Stomach (tissue), 19 donors: ENCODE measurements at places on chromosomes 11 and 22. TPM values are rescaled to one million over a fixed set of nuclear protein-coding genes. Genes with fewer than 3 reads are reported as not detected.

- DNase-seq, result no peak
- H3K36me3 ChIP-seq, result no peaks in the 10 kb centered on the region
- no peak overlapping the region for H3K4me3 ChIP-seq
- H3K27ac ChIP-seq, result no peak overlapping the region
- peaks cover 37% of the 10 kb centered on the region for H3K27me3 ChIP-seq
- no peaks in the 10 kb centered on the region for H3K4me1 ChIP-seq
Measured at GRCh38 chr11:67700548-67701262, 26.3 kb upstream of the ALDH3B2 start.

GRCh38 chr11:13669544-13670488 is 1.3 kb downstream of the FAR1 start:
- DNase-seq, result no peak
- H3K27ac ChIP-seq, result peak overlapping the region; percentile 98
- peak overlapping the region; percentile 99 for H3K4me3 ChIP-seq
- no peaks in the 10 kb centered on the region for H3K27me3 ChIP-seq
- no peaks in the 10 kb centered on the region for H3K36me3 ChIP-seq

- no peaks in the 10 kb centered on the region for H3K4me1 ChIP-seq
- H3K4me3 ChIP-seq, result no peak overlapping the region
- no peaks in the 10 kb centered on the region for H3K36me3 ChIP-seq
- no peak overlapping the region for H3K27ac ChIP-seq
- no peak for DNase-seq
Measured at GRCh38 chr11:88626216-88626615, 288.7 kb upstream of the CTSC start.

DNA sequence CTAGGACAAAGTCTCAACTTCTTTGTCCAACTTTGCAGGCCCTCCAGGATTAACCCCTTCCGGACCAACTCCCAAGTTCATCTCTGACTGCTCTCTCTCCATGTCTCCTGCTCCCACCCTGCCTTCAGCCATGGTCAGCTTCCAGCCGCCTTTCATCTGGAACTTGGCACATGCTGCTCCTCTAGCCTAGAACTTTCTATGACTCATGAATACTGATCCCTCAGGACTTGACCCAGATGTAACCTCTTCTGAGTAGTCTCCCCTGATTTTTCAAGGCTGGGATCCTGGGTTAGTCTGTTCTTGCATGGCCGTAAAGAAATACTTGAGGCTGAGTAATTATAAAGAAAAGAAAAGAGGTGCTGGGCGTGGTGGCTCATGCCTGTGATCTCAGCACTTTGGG is 5.2 kb upstream of the SLC15A3 start:
- no peaks in the 10 kb centered on the region for H3K27me3 ChIP-seq
- no peak overlapping the region for H3K27ac ChIP-seq
- no peaks in the 10 kb centered on the region for H3K36me3 ChIP-seq

GRCh38 chr11:73324665-73325035 is 16.6 kb downstream of the ARHGEF17 start:
- no peak for DNase-seq
- peak overlapping the region; percentile 88 for H3K27ac ChIP-seq
- no peaks in the 10 kb centered on the region for H3K27me3 ChIP-seq
- no peak overlapping the region for H3K4me3 ChIP-seq

GRCh38 chr11:13415201-13415600 is 47.8 kb downstream of the BTBD10 start:
- no peaks in the 10 kb centered on the region for H3K4me1 ChIP-seq
- DNase-seq, result no peak
- no peak overlapping the region for H3K27ac ChIP-seq
- peaks cover 53% of the 10 kb centered on the region for H3K36me3 ChIP-seq
- H3K27me3 ChIP-seq, result no peaks in the 10 kb centered on the region
- H3K4me3 ChIP-seq, result no peak overlapping the region

- H3K4me1 ChIP-seq, result peaks cover 12% of the 10 kb centered on the region
- no peak for DNase-seq
Measured at GRCh38 chr11:130318031-130318673, 3.4 kb upstream of the ZBTB44 start.

- H3K27ac ChIP-seq, result no peak overlapping the region
- peak; percentile 18 for DNase-seq
- H3K4me3 ChIP-seq, result no peak overlapping the region
- peaks cover 40% of the 10 kb centered on the region for H3K27me3 ChIP-seq
Measured at GRCh38 chr22:48896766-48897644, 930.7 kb downstream of the BRD1 start.

DNA sequence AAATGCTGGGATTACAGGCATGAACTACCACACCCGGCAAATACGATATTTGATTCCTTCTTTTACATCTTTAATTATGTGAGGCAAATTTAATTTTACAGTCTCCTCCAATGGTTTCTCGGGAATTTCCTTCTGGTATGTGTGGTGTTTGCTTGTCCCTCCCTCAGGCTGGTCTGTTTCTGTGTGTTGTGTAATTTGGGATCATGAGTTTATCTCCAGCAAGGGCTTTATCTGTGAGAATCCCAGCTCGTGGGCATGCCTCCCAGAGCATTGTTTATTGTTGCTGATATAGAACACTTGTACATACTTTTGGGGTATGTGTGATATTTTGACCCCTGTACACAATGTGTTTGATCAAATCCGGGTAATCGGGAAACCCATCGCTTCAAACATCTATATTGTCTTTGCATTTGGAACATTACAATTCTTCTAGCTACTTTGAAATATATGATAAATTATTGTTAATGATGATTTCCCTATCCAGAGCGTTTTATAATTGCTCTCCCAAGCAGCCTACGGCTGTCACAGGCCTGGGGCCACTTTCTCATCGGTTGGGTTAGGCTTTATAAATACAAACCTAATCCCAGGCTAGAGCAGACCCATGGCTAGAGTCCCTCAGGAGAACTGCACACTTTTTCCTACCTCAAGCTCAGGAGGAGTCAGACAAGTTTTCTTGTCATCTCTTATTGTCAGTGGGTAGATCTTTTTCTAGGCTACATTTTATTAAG is 15.0 kb upstream of the PRR5 start:
- no peaks in the 10 kb centered on the region for H3K27me3 ChIP-seq
- H3K27ac ChIP-seq, result no peak overlapping the region
- H3K4me3 ChIP-seq, result no peak overlapping the region
- no peaks in the 10 kb centered on the region for H3K36me3 ChIP-seq
- peaks cover 37% of the 10 kb centered on the region for H3K4me1 ChIP-seq
- no peak for DNase-seq

GRCh38 chr11:120272303-120272702 is 32.4 kb downstream of the POU2F3 start:
- H3K27ac ChIP-seq, result no peak overlapping the region
- no peak for DNase-seq
- no peaks in the 10 kb centered on the region for H3K4me1 ChIP-seq
- H3K4me3 ChIP-seq, result no peak overlapping the region

- H3K27ac ChIP-seq, result no peak overlapping the region
- no peaks in the 10 kb centered on the region for H3K4me1 ChIP-seq
- DNase-seq, result peak; percentile 52
Measured at GRCh38 chr22:47333625-47334024, 571.2 kb downstream of the TBC1D22A start.

DNA sequence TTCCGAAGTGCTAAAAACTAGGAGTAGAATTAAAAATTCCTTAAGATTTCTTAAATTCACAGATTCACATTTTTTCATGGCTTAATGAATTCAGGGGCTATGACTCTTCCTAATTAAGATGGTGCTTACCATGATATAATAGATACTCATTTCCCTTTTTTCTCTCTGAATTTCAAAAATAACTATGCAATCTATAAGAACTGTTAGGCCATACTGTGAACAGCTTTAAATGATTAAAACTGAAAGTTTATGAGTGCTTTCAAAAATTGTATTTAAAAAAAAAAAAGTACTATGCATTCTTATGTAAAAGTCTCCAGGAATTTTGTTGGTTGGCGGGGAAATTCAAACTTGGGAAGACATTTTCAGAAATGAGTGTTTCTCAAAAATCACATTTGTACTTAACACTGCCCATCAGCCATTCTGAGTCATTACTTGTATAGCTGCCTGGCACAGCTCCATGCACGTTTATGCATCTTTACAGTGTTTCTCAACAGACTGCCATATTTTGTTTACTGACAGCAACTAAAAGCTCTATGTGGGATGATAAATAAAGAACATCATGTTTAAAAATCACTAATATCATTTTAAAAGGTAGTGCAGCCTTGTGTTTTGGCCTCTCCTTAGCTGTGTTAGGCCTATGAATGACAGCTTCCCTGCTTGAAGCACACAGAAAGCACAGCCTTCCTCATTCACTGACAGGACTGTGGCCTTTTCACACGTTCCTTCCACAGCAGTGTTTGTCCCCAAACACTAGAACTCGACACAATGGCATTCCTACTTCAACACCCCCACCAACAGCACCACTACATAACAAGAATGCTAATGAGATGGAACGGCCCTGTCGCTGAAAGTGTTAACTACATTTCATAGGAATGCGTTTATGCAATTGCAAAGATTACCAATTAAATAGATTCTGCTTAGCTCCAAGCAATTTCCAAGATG is 131.4 kb downstream of the DCDC1 start:
- no peak overlapping the region for H3K4me3 ChIP-seq
- H3K36me3 ChIP-seq, result no peaks in the 10 kb centered on the region
- H3K27me3 ChIP-seq, result no peaks in the 10 kb centered on the region
- H3K27ac ChIP-seq, result no peak overlapping the region

GRCh38 chr11:95337972-95338429 is 107.0 kb upstream of the SESN3 start:
- peak overlapping the region; percentile 46 for H3K27ac ChIP-seq
- no peak for DNase-seq
- H3K36me3 ChIP-seq, result no peaks in the 10 kb centered on the region
- H3K4me3 ChIP-seq, result no peak overlapping the region
- H3K27me3 ChIP-seq, result no peaks in the 10 kb centered on the region
- H3K4me1 ChIP-seq, result peaks cover 37% of the 10 kb centered on the region

Gene GLB1L2
- total RNA-seq, result 5.9 TPM

Gene LIN7C
- total RNA-seq, result 22.2 TPM
